ENCODE measurements at places on chromosomes 3 and 15. TPM values are rescaled to one million over a fixed set of nuclear protein-coding genes. Genes with fewer than 3 reads are reported as not detected.

DNA sequence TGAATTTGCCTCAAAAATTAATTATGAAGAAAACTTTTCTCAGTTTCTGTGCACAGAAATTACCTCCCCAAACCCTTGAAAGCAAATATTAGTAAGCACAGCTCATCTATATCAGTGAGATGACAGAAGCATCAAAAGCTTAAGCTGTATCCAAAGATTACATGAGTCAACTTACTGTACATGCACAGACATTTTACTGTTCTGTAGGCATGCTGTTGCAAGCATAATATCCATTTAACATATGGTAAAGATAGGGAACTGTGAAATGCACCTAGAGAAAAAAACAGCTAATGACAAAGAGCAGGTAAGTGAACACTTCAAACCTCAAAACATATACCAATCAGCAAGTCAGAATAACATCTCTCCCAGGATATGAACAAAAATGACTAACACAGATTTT lies 20.9 kb downstream of the SHOX2 start:
- no peak for DNase-seq

- no peak for DNase-seq
Observed at GRCh38 chr15:52858782-52859176, 68.6 kb upstream of the ONECUT1 start.

GRCh38 chr3:124962403-124962940 lies 27.9 kb upstream of the MUC13 start:
- DNase-seq, result no peak

- DNase-seq, result no peak
Observed at GRCh38 chr3:14523792-14524191, 16.4 kb downstream of the GRIP2 start.

DNA sequence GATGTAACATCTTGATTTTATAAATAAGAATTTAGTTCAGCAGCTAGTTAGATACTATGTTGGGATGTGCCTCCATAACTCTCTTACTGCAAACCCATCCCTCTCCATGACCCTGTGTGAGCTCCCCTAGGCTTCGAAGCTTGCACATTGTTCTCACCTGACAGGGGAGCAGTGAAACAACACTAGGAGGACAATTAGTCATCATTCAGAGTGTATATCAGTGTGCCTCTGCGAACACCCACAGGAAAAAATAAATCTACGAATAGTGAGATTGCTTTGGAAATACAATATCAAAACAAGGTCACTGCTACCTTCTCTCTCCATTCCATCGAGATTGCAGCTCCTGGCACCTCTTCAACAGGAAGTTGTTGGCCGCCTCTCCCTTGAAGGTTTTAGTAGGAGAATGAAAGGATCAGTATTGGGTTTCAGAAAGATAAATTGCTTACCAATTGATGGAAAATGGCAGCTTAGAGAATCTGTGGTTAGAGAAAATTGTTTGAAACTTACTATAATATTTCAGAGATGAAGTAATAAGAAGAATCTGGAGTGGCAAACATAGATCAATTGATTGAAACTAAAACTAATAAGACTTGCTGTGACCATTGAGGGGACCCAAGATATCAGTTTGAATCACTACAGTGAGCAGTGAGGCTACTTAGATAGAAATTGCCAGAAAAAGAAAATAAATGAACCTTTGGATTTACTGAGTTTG lies 103.2 kb downstream of the CHL1 start:
- DNase-seq, result no peak

GRCh38 chr15:55344206-55344605 lies 25.2 kb downstream of the PIGB start:
- DNase-seq, result no peak

- no peak for DNase-seq
Observed at GRCh38 chr3:188343894-188344293, 189.9 kb downstream of the LPP start.

DNA sequence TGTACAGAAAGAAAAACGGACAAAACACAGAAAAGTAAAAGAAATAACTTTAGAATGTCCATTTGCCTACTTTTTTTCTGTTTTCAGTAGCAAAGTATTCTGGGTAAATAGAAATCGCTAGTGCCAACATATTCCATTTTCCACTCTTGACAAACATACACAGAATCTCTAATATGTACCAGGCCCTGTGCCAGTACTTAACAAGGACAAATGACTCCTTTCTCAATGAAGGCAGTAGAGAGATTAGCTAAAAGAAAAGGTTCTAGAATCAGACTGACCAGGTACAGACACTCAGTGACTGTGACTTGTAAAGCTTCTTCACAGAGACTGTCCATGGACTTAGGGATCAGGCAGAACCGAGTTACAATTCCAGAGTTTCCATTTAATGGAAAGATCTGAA lies 165.8 kb upstream of the STAC start:
- DNase-seq, result no peak

- no peak for DNase-seq
Observed at GRCh38 chr3:79052054-79052681, 715.6 kb downstream of the ROBO1 start.

The REC114 gene
- total RNA-seq, result not detected

The ADAMTSL3 gene
- total RNA-seq, result 56.9 TPM

The CD96 gene
- total RNA-seq, result 7.6 TPM

All from urinary bladder (tissue), 4 donors.